ENCODE measurements at places on chromosomes 12 and 14. TPM values are rescaled to one million over a fixed set of nuclear protein-coding genes. Genes with fewer than 3 reads are reported as not detected.

The ABCC9 gene
- 83.9 TPM for polyA plus RNA-seq

The SMCO2 gene
- not detected for polyA plus RNA-seq

The NELL2 gene
- polyA plus RNA-seq, result 0.35 TPM

The OXA1L gene
- 250 TPM for polyA plus RNA-seq

- DNase-seq, result no peak
These were observed 7.0 kb downstream of the CORO1C start for GRCh38 chr12:108724054-108724889.

- DNase-seq, result peak; percentile 62
These were observed 26.4 kb downstream of the TESPA1 start for GRCh38 chr12:54958048-54958658.

DNA sequence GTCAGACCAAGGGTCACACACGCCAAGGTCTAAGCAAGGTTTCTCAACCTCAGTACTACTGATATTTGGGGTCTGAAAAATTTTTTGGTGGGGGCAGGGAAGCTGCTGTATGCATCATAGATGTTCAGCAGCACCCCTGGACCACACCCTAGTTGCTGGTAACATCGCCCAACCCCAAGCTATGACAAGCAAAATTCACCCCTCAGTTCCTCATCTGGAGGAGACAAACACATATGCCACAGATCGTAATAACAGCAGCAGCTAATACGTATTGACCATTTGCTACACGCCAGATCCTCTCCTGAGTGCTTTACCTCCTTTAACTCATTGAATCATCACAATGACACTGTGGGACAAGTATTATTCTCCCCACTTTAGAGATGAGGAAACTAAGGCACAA lies 46.4 kb downstream of the ACTN1 start:
- no peak for DNase-seq

The GUCY2C gene
- polyA plus RNA-seq, result 0.16 TPM

DNA sequence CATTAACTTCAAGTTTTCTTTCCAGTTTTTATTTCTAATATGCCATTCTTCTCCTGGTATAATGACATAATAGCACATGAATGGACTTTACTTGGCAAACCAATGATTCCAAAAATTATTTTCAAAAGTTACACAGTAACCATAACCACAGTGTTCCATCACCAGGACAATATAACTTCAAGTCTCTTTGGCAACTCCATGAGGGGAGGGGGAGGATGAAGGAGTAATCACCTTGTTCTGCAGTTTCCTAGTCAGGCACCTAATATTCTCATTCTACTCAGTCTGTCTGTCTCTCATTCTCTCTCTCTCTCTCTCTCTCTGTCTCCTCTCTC lies 66.6 kb downstream of the BTG1 start:
- DNase-seq, result no peak

GRCh38 chr14:22384167-22384549 lies 204.9 kb downstream of the DAD1 start:
- DNase-seq, result no peak

DNA sequence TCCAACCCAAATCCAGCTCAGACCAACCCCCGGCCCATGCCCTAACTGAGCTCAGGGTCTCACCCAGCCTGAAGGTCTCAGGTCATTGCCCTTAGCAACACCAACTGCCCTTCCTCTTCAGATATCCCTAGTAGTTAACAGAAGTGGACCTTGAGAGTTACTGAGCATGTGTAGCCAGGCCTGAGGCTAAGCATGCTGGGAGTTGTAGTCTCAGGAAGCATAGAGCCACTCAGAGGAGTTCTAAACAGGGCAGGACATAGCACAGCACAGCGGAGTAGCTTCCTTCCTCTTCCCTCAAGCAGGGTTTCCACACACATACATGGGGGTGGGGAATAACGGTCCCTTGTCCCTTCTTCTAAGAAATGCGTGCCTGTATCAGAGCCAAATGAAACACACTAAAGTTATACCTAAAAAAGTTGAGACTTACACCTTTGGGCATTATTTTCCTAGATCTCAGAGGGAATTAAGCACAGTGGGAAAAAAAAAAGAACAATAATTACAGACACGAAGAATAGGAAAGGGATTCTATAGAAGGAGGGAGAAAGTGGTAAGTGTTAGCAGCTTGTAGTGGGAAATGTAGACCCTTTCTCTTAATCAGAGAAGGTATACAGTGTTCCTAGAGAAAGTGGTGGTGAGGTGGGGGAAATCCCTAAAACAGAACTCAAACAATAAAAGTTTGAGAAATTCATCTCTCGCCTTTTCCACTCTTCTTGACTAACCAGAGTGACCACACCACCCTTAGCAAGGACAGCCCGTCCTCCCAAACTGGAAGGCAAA lies 4.4 kb downstream of the KMT2D start:
- DNase-seq, result no peak

DNA sequence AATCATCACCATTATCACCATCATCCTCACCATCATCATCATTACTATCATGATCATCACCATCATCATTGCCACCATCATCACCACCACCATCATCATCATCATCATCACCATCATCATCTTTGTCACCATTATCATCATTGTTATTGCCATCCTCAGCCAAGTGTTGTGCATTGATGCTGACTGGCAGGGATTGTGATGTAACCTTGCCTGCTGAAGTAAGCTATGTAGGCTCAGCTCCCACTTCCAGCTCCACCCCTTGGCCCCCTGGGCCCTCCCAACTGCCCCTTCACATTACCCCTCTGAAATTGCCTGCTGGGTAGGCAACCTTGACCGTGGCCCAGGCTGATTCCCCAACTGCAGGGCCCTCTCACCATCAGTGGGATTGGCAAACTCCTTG lies 37.6 kb downstream of the SVOP start:
- no peak for DNase-seq

DNA sequence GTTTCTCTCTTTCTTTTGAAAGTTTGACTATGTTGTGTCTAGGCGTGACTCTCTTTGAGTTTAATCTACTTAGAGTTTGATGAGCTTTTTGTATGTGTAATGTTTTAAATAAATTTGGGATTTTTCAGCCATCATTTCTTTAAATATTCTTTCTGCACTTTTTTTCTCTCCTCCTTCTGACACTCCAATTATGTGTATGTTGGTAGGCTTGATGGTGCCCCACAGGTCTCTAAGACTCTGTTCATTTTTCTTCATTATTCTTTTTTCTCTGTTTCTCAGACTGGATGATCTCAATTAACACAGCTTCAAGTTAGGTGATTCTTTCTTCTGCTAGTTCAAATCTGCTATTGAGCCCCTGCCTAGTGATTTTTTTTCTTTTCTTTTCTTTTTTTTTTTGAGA lies 14.5 kb upstream of the CCND2 start:
- no peak for DNase-seq

GRCh38 chr14:53780051-53780555 lies 176.5 kb downstream of the BMP4 start:
- no peak for DNase-seq

The ADGRD1 gene
- 9.5 TPM for polyA plus RNA-seq

The MYL2 gene
- 1,082 TPM for polyA plus RNA-seq

DNA sequence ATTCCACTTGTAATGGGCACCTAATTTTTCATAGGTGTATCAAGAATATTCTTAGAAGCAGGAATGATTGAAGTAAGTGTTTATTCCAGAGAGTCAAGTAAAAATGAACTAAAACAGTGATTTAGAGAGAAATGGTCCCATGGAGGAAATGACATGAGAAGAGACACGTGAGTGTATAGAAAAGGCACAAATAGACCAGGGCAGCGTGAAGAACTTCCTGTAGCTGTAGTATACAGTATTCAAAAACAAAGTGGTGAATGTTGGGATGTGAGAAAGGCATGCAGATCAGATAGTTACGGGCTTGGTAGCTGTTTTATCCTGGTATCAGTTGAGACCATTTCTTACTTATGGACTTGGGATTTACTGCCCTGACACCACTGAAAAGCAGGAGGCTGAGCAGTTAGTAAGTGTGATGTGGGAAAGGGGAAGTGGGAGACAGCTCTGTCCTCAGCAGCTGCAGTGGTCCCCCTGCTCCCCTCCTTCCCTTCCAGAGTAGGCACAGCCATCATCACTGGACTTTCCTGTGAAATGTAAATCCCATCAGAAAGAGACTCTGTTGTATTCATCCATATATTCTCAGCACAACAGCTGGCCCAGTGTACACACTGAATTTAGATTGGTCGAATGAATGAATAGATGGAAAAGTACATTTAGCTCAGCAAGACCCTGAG lies 16.8 kb upstream of the TESPA1 start:
- DNase-seq, result no peak

DNA sequence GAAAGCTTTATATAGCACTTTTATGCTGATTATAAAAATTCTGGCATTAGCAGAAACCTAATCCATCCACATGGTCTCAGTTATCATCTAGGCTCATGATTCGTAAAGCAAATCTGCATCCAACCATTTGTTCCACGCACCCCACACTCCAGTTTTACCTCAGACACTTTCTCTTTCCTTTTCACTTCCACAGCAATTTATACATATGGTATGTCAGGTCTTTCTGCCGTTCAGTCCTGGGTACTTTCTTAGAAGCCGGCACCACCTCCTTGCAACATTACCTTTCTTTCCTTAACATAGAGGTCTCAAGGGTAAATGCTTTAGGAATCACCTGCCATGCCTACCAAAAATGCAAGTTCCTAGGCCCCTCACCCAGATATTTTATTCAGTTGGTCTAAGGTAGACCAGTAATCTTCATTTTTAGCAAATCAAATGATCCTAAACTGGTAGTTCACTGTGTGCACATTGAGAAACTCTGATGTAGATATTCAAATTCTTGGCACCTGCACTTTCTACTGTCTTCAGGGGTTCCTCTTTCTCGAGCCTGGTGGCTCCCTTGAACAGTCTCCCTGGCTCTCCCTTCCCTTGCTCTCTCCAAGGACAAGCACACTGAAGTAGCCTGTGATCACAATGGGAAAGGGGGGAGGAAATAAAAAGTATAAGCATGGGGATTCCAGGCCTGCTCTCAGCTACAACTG lies 2.8 kb upstream of the KRAS start:
- no peak for DNase-seq

The ALX1 gene
- not detected for polyA plus RNA-seq

DNA sequence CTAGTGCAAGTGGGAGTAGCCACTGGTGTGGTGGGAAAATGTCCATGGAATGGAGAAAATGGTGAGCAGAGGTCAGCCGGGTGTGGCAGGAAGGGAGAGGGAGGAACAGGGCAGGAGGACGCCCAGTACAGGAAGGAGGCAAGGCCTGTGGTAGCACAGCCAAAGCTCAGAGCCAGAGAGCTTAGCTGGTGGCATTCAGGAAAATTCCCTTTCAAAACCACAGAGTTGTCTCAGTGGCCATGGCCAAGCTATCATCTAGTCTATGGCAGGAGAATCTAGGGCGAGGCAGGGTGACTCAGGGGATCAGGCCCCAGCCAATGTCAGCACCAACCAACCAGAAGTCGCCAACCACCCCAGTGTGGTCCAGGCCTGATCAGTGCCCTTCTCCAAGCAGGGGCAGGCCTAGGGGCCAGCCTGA lies 67.7 kb upstream of the DDX11 start:
- no peak for DNase-seq

The FAIM2 gene
- polyA plus RNA-seq, result 7.9 TPM

DNA sequence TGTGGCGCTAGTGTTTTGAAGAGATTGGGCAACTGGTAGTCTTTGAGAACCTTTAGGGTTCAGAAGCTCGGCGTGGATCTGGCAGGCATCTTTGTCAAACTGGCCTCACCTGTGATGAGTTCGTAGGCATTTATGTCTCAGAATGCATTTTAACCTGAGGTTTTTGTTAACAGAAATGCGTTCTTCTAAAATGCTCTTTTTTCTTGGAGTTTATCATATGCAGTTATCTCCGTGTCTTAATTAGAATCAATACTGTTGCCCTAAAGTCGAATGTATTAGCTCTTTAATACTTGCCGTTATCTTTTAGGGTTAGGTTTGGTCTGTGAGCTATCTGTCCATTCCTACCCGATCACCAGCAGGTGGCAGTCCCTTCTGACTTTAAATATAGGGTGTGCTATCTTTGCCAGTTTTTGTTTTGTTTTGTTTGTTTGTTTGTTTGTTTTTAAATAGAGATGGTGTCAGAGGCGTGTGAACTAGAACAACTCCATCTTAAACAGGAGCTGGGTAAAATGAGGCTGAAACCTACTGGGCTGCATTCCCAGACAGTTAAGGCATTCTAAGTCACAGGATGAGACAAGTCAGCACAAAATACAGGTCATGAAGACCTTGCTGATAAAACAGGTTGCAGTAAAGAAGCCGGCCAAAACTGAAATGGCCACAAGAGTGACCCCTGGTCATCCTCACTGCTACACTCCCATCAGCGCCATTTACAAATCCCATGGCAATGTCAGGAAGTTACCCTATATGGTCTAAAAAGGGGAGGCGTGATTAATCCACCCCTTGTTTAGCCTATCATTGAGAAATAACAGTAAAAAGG lies 1.4 kb downstream of the ATF1 start:
- DNase-seq, result peak; percentile 24

- no peak for DNase-seq
These were observed 53.3 kb downstream of the PITPNM2 start for GRCh38 chr12:123097561-123098084.

The CYP27B1 gene
- 0.86 TPM for polyA plus RNA-seq

DNA sequence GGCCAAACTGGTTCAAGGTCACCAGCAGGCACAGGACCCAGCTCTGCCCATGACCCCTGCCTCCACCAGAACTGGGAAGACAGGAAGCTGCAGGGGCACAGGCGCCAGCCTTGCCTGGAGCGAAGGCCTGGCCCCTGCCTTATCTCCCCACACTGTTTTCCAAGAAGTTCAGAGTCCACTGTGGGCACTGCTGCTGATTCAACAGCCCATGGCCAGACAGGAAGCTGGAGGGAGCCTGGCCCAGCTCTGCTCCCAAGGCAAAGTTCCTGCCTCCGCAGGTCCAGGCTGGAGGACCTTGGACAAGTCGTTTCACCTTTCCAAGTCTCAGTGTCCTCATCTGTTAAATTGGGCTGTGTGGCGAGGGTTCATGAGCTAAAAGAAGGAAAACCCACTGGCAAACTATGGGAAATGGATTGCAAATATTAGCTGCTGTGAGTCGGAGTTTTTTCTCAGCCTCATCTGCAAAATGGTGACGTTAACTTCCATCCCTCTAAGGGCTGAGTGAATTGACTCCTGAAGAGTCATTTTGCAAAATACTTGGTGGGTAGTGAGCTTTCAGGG lies 1.2 kb downstream of the PHETA1 start:
- no peak for DNase-seq

The GPD1 gene
- polyA plus RNA-seq, result 68.2 TPM

DNA sequence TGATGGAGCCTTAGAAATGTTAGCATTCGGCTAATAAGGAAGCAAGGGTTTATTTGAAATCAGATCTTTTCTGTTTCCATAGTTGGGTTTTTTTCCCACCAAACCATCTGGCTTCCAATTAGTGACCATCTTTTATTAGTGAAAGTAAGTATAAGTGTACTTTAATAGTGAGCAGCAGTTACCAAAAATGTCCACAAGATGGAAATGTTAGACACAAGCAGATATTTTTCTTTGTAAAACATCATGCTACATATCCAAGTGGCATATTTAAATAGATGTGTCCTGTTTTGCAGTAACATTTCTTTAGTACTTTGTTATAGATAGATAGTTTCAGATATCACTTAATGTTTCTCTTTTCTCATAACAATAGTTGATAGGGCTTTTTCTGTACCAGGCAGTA lies 28.8 kb downstream of the YEATS4 start:
- peak; percentile 26 for DNase-seq

DNA sequence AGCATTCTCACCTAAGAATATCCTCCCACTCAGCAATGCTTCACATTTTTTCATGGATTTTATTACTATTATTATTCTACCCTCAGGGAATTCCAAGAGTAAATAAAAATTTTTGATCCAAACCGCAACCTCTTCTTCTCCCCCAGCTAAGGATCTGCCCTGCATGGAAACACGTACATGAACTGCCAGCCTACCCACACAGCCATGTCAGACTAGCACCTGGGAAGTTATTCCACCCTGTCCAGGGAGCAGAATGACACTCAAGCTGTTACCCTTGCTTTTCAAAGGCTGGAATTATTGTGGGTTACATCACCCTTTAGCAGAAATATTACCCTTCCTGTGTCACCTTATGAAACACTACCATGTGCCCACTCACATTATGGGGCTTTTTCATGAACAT lies 227.3 kb upstream of the USP15 start:
- DNase-seq, result no peak

All from forelimb muscle (tissue), 1 donor.